ENCODE measurements at places on chromosomes 4 and X.
A peak's percentile ranks its signal among the peaks of the same experiment; 100 is the strongest.

GRCh38 chr4:94558392-94558904 is 106.7 kb downstream of the PDLIM5 start:
- no peak for DNase-seq

- DNase-seq = no peak
Observed at GRCh38 chr4:174284487-174284886, 776 bp downstream of the CEP44 start.

DNA sequence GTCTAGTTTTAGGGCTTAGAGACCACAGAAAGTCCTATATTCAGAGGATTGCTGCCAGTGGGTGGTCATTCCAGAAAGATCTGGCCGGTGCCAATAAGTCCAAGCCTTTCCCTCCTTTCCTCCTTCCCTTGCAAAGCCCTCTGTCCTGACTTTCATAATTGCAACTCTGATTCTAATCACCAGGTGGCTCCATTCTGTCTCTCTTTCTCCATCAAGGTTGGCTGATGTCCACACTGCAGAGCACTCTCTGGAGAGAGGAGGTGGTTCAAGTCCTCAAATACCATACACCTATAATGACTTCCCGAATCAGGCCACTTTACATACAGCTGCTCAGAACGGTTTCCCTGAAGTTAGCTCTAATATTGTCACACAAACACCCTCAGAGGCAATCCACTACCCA is 22.4 kb upstream of the ARMCX4 start:
- no peak for DNase-seq

DNA sequence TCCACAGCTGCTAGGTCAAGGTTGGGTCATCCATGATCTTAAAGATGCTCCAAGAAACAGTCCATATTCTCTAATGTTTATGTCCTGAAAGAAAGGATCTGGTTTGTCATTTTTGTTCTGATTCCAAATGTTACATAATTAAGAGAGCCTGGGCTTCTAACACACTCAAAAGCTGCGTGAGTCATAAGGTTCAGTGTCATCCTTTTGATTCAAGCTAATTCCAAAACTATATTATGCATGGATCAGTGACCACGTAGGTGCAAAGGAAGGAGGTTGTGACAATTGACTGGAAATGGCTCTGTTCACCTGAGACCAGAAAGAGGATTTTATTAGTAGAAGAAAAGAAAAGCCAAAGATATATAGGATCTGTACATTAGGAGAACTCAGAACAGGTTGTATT is 268.7 kb upstream of the GK2 start:
- DNase-seq = no peak

GRCh38 chr4:61462451-61463326 is 262.6 kb downstream of the ADGRL3 start:
- no peak for DNase-seq

- no peak for DNase-seq
Observed at GRCh38 chrX:150880808-150881165, 17.7 kb downstream of the CD99L2 start.

DNA sequence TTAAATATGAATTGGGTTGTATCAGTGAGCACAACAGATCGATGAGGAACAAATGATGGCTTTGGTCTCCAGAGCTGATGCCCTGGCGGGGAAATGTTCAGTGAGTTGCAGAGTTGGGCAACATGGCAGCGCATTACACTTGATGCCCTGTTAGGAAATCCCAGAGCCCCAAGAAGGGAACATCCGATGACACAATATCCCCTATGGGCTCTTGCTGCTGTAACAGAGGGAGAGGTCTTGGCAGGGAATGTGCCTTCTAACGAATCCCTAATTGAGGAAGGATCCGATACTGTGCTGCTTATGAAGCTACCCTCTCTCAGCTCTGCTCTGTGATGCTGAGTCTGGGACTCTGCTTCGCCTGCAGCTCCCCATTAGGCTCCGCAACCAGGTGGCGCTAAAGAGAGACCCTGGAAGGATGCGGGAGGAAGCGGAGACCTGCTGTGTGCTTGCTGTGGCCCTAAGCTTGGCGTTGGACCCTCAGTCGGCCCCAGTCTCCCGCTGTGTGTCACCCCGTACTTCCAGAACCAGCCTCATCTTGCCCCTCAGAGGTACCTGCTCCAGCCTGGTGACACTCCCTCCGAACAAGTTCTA is 38.9 kb downstream of the PDHA1 start:
- no peak for DNase-seq

DNA sequence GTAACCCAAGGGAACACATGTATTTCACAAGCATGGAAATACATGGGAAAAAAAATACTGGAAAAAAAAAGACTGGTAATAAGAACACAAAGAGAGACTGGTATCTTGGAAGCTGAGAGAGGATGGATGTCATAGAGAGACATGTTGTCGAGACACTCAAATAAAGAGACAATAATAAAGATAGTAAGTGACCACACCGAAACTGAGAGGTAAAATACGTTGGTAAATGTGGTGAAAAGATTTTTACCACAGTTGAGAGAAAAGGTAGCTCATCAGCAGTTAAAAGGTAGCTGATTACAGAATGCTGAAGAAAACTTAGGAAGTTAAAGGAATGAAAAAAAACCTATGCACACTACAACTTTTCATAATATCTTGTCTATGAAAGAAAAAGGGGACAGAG is 81.1 kb downstream of the ARAP2 start:
- DNase-seq = no peak

DNA sequence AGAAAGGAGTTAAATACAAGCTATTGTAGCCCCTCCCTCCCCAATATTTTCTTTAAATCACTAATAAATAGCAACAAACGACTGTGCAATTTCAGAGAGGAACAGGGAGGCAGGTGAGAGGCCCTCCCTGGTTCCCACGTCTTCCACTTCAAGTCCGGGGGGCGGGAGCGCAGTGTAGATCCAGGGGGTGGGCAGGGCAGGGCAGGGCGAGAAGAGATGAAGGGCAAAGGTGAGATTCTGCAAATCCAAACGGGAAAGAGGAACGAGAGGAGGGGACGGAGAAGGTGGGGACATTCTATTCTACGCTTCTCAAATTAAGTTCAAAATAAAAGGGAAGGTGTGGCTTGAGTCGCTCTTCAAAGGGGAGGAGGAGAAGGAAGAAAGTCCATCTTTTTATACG is 6.8 kb downstream of the NKX6-1 start:
- no peak for DNase-seq

DNA sequence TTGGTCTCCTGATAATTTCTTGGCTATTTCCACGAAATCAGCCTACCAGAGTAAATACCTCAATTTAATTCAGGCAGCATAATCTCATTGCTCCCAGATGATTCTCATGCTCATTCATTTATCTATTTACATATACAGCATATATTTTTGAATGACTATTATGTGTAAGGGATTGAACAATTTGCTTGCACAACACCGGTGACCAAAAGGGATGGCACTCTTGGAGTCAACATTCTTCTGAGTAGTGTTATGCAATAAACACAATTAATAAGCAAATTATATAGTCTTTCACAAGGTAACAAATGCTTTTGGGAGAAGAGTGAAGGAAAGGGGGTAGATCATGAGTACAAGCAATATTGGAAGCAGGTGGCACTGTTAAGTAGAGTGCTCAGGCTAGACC is 1015.3 kb downstream of the ARAP2 start:
- no peak for DNase-seq

GRCh38 chr4:182324282-182324681 is 81.1 kb downstream of the TENM3 start:
- no peak for DNase-seq

GRCh38 chr4:87128006-87128705 is 92.3 kb downstream of the KLHL8 start:
- no peak for DNase-seq

GRCh38 chr4:6658209-6658595 is 17.7 kb downstream of the MRFAP1 start:
- DNase-seq = no peak

- no peak for DNase-seq
Observed at GRCh38 chrX:113982766-113983165, 601.1 kb upstream of the HTR2C start.

GRCh38 chr4:8435656-8436121 is 4.8 kb downstream of the ACOX3 start:
- peak; percentile 50 for DNase-seq

GRCh38 chrX:40471965-40472648 is 108.7 kb upstream of the ATP6AP2 start:
- DNase-seq = peak; percentile 15

DNA sequence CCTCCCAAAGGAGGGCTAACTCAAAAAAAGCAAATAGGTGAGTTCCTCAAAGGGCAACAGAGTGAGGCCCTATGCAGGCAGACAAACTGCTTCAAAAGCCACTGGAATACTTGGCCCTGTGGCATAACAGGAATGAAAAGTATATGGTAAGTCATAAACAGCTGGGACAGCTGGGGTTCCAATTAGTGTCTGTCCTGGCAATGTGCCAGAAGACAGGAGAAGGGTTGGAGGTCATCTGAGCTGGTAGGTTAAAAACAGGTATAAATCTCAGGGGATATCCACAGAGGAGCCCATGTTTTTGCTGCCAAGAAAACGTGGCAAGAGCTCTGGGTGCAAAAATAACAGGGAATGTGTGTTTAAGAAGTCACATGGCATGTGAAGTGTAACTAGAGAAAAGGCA is 111.6 kb downstream of the APOOL start:
- no peak for DNase-seq

DNA sequence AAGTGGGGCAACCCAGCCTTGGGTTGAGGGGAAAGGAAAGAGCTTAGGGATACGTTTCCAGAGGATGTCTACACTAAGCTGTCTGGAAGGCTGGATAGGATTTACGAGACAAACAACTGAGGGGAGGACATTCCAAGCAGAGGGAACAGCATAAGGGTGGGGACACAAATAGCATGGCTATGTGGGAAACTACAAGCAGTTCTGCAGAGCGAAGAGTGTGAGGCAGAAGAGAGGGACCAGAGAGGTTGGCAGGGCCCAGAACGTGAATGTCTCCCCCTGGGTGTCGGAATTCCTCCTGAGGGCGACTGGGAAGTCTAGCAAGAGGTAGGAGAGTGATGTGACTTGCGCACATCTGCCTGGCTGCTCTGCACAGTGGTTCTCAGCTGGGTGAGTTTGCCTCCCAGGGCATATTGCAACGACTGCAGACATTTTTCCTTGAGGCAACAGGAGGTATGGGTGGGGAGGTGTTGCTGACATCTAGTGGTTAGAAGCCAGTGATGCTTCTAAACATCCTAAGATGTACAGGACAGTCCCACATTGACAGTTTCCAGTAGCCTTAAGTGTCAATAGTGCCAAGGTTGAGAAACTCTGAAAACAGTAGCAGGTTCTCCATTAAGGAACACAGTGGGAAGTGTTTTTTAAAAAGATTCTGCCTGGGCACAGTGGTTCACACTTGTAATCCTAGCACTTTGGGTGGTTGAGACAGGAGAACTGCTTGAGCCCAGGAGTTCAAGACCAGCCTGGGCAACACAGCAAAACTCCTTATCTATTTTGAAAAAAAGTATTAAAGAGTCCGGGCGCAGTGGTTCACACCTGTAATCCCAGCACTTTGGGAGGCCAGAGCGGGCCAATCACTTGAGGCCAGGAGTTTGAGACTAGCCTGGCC is 9.2 kb downstream of the NDUFA1 start:
- DNase-seq = peak; percentile 35

DNA sequence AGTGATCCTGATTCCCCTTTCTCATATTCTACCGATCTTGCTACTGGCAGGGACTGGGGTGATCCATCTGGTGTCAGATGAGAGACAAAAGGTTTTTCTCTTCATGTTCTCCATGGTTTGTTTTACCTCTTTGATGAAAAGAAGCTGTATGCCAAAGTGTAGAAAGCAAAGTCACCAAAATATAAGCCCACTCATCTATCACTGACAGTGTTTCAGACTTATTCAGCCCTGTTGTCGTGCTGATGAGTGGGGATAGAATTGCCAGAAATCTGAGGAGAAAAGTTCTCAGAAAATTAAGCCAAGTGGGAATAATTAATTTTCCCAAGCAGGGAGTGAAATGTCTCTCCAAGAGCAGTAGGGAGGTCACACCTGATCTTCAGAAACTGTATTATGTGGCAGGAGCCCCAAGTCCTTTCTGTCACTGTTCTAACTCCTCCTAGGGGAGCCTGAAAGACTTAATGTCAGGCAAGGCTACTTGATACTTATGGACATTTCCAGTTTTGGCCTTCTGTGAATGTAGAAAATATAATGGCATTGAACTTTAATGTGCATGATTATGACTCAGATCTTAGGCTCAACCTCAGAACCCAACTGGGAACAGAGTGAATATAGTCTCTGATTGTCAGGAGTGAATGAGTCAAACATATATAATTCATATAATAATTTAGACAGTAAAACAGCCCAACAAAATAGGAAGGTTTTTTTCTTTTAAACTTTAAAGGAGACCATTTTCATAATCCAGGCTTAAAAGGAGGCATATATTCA is 298.1 kb downstream of the ANKRD50 start:
- DNase-seq = no peak

GRCh38 chr4:25972984-25973745 is 59.1 kb downstream of the SMIM20 start:
- DNase-seq = no peak

GRCh38 chr4:112978691-112979472 is 70.6 kb upstream of the ANK2 start:
- DNase-seq = no peak

GRCh38 chrX:71053217-71053621 is 14.9 kb downstream of the SNX12 start:
- peak; percentile 28 for DNase-seq

GRCh38 chr4:186169945-186170802 is 21.2 kb upstream of the CYP4V2 start:
- DNase-seq = no peak

- no peak for DNase-seq
Observed at GRCh38 chr4:168485156-168485910, 5.0 kb upstream of the DDX60L start.

GRCh38 chr4:152540293-152540674 is 4.4 kb upstream of the FBXW7 start:
- no peak for DNase-seq

- no peak for DNase-seq
Observed at GRCh38 chr4:146176891-146177290, 1.4 kb downstream of the LSM6 start.

DNA sequence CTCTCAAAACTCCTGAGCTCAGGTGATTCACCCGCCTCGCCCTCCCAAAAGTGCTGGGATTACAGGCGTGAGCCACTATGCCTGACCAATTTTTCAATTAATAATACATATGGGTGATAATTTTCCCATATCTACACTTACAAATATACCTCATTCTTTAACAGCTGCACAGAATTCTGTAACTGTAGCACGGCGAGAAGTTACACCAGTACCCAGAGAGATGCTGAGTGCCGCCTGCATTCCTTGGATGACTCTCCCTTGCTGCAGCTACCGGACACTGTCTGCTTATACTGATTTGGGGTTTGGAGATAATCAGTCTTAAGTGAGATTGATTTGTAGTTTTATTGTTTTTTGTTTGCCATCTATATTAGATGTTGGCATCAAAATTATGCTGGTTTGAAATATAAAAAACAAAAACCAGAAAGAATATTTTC is 5.8 kb downstream of the TIFA start:
- no peak for DNase-seq

GRCh38 chr4:87196927-87197326 is 23.5 kb downstream of the KLHL8 start:
- no peak for DNase-seq

GRCh38 chr4:143455211-143455610 is 58.3 kb upstream of the SMARCA5 start:
- no peak for DNase-seq

- no peak for DNase-seq
Observed at GRCh38 chrX:22032084-22032483, at the start of gene PHEX. Gene PHEX, plus strand, starts transcription at chrX:22032325. Its CDS starts 681 bp downstream, at chrX:22033006.
